Activated T-helper 1 cell treated with anti-CD3 and anti-CD28 coated beads, Interleukin-2, amount 50 U/mL, for 16 hours (primary cell): ENCODE measurements at places on chromosomes 12 and 14.

GRCh38 chr12:87169010-87169409, 860.2 kb downstream of the C12orf50 start:
- DNase-seq, result no peak

DNA sequence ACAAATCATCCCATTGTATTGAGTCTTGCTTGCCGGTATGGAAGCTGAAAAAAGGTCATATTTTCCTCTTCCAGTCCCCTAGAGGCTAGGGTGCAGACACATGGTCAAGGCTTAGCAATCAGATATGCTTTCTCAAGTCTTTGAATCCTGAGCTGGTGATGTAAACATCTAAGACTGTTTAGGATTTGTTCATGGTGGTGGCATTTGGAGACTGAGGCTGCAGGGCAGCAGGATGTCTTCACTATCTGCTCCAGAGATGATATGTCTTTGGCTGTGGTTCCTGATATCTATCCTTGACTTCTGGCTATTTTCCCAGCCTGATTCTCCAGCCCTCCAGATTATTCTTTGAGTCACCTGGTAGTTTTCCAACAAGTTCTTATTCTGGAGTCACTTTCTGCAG, 50.5 kb upstream of the DACT1 start:
- no peak for DNase-seq

GRCh38 chr12:111218499-111218898, 150.4 kb downstream of the PHETA1 start:
- DNase-seq, result no peak

DNA sequence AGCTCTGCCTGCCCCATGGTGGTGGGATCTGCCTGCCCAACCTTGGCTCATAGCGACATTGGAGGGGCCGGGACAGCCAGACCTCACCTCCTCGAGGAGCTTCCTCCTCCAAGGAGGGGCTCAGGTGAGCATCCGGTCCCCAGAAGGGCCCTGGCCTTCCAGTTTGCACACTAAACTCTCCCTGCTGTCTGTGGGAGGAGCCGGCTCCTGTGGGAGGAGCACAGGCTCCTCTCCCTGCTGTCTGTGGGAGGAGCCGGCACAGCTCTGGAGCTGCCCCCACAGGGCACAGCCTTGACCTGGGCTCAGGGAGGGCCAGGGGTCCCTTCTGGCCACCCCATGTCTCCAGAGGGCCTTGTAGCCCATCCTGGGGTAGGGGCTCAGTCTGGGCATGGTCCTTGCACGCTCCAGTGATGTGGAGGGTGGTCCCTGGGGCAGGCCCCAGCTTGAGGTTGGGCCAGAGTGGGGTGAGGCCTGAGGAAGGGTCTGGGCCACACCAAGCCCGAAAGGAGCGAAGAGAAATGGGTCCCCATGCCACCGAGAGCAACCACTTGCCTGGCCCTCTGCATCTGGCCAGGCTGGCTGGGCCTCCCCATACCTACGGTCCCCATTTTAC, 147.5 kb upstream of the C14orf180 start:
- no peak for DNase-seq
